Right ventricle myocardium superior (tissue), 1 donor: ENCODE measurements at places on chromosomes 2 and 18. TPM values are rescaled to one million over a fixed set of nuclear protein-coding genes. Genes with fewer than 3 reads are reported as not detected.

Gene ALPG
- total RNA-seq: not detected

Gene AP1S3
- total RNA-seq: 0.16 TPM

Gene CD207
- total RNA-seq: not detected

Gene SS18
- 23.5 TPM for total RNA-seq

Gene GALNT13
- not detected for total RNA-seq

Gene UGT1A10
- not detected for total RNA-seq

Gene MOGAT1
- 0.65 TPM for total RNA-seq

Gene IL1A
- total RNA-seq: not detected

Gene RNU2-63P
- total RNA-seq: not detected

Gene BABAM2
- total RNA-seq: 51.3 TPM

Gene MBP
- 29.9 TPM for total RNA-seq

Gene REG3A
- not detected for total RNA-seq

Gene GPC1
- total RNA-seq: 154 TPM
